ENCODE measurements at places on chromosomes 3 and 15. TPM values are rescaled to one million over a fixed set of nuclear protein-coding genes. Genes with fewer than 3 reads are reported as not detected.

The GOLGB1 gene
- 11.9 TPM for polyA plus RNA-seq

The GDPGP1 gene
- polyA plus RNA-seq: 3.8 TPM

The LTK gene
- polyA plus RNA-seq: 0.16 TPM

The LYZL4 gene
- polyA plus RNA-seq: not detected

The SH3GL3 gene
- polyA plus RNA-seq: 0.21 TPM

The RHCG gene
- polyA plus RNA-seq: 3.1 TPM

The NDUFAF3 gene
- 68.1 TPM for polyA plus RNA-seq

The SLC25A36 gene
- 18.2 TPM for polyA plus RNA-seq

The KLHL18 gene
- 14.3 TPM for polyA plus RNA-seq

The EPHB3 gene
- polyA plus RNA-seq: 0.50 TPM

The MEIS2 gene
- polyA plus RNA-seq: 8.0 TPM

The GASK1A gene
- not detected for polyA plus RNA-seq

The SHF gene
- 1.1 TPM for polyA plus RNA-seq

The ASB14 gene
- polyA plus RNA-seq: 0.03 TPM

The PLCH1 gene
- polyA plus RNA-seq: 2.1 TPM

The HIGD1A gene
- polyA plus RNA-seq: 147 TPM

The KNG1 gene
- polyA plus RNA-seq: 0.04 TPM

The UACA gene
- 31.9 TPM for polyA plus RNA-seq

The SLC28A1 gene
- polyA plus RNA-seq: 0.06 TPM

The NR1I2 gene
- not detected for polyA plus RNA-seq

The EFCAB12 gene
- polyA plus RNA-seq: 0.81 TPM

The TMEM62 gene
- polyA plus RNA-seq: 7.5 TPM

The CCR3 gene
- not detected for polyA plus RNA-seq

The ARGFX gene
- polyA plus RNA-seq: not detected

The LIPC gene
- polyA plus RNA-seq: 0.34 TPM

The EPHA3 gene
- polyA plus RNA-seq: not detected

The ATP10A gene
- 7.6 TPM for polyA plus RNA-seq

The CP gene
- polyA plus RNA-seq: 2.6 TPM

The TIPARP gene
- 13.3 TPM for polyA plus RNA-seq

The ZIC1 gene
- not detected for polyA plus RNA-seq

The ACOX2 gene
- polyA plus RNA-seq: 4.9 TPM

The ST6GAL1 gene
- polyA plus RNA-seq: 3.8 TPM

The EXD1 gene
- polyA plus RNA-seq: 0.34 TPM

The RARRES1 gene
- polyA plus RNA-seq: 8.5 TPM

The CPNE9 gene
- 0.05 TPM for polyA plus RNA-seq

The FETUB gene
- polyA plus RNA-seq: not detected

The GOLIM4 gene
- 23.1 TPM for polyA plus RNA-seq

The PIGZ gene
- polyA plus RNA-seq: 1.9 TPM

The STRIT1 gene
- polyA plus RNA-seq: not detected

The CLDN11 gene
- 0.42 TPM for polyA plus RNA-seq

The TRPM1 gene
- polyA plus RNA-seq: not detected

The STAC gene
- polyA plus RNA-seq: 2.8 TPM

The MST1R gene
- polyA plus RNA-seq: 6.0 TPM

The TNFAIP8L3 gene
- 1.8 TPM for polyA plus RNA-seq

The CIB2 gene
- polyA plus RNA-seq: 26.7 TPM

All from A549 (cell line).